CD4-positive, alpha-beta memory T cell (primary cell): ENCODE measurements at places on chromosomes 7 and 10.
A peak's percentile ranks its signal among the peaks of the same experiment; 100 is the strongest.

DNA sequence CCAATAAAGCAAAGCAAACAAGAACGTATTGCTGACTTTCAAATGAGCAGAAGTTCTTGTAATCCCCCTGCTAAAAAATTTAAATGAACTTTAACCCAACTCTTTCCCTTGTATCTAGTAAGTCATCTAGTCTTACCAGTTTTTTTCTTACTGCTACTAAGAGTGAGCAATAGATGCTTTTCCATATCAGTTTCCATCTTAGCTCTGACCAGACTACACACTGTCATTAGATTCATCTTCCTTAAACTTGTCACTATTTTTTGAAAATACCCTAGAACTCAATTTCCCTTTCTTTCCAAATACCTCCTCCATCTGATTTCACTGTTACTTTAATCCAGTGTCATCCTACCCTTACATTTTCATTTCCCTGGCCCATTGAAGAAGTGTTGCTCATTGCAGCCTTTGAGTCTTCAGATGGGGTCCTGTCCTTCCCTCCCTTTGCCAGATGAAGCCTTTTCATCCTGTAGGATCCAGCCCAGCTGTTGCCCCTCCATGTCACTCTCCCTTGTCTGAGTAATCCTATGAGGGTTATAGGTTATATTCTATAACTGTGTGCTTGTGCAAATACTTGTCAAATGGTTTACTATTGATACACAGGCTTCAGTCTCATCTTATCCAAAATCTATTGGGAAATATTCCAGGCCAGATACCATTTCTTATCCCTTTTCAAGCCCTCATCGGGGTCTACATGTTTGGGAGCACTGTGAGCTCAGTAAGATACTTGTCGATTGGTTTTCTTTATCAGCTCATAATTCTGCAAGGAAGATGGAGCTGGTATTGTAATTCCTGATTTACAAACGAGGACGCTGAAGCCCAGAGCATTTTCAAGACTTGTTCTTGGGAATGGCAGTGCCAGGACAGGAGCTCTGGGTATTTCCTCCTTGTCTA is 51.5 kb upstream of the ITGB1 start:
- no peak for DNase-seq

- no peak for DNase-seq
These were observed 214.8 kb downstream of the CAMK1D start for GRCh38 chr10:12564173-12564572.

DNA sequence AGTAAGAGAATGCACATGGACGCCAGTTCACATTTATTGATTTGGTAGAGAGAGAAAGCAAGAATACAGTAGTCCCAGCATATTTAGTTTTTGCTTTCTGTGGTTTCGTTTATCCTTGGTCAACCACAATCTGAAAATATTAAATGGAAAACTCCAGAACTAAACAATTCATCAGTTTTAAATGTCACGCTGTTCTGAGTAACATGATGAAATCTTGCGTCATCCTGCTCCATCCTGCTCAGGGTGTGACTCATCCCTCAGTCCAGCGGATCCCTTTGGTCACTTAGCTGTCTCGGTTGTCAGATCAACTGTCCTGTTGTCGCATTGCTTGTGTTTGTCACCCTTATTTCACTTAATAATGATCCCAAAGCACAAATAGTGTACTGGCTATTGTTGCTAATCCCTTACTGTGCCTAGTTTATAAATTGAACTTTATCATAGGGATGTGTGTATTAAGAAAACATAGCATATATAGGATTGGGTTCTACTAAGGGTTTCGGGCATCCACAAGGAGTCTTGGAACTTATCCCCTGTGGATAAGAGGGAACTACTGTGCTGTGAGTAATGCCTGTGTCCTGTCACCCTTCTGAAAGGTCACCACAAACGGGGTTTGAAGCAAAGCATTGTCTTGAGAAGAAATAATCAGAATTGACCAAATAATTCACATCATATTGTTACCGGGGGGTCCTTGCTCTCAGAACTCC is 73.6 kb downstream of the OTUD1 start:
- DNase-seq: no peak

GRCh38 chr7:155953781-155954549 is 141.7 kb upstream of the SHH start:
- DNase-seq: no peak

- peak; percentile 70 for DNase-seq
These were observed 95.4 kb upstream of the AFAP1L2 start for GRCh38 chr10:114499630-114500190.

- no peak for DNase-seq
These were observed 3.9 kb downstream of the MDH2 start for GRCh38 chr7:76051840-76052239.

DNA sequence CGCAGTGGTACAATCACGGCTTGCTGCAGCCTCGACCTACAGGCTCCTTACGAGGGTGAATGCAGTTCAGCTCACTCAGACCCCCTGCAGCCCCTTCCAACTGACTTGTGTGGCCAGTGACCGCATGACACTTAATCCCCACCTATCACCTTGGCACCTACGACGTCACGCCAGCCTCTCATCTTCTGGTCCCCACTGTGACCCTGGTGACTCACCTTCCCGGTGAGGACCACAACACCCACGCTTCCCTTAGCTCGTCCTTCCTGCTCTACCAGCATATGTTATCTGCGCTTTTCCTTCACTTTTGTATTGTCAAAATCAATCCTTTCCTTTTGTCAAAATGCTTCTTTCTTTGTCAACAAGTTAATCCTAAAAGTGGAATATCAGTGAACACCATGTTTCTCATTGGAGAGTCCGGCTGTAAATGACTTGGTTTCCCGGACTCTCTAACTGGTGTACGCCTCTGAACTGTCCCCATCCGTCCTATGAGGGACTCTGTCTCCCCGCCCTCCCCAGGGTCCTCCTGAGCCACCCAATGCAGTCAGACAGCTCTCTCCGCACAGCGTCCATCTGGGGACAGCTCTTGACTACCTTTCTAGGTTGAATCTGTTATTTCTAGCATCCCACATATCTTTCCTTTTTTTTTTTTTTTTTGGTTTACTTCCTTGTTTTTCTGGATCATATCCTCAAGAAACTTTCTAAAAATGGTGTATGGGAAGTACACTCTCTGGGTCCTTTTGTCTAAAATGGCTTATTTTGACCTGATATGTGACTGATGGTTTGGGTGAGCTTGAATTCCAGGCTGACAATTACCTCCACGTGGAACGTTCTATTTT is 37.3 kb downstream of the CFAP46 start:
- DNase-seq: no peak

GRCh38 chr10:101558671-101559595 is 29.1 kb downstream of the POLL start:
- DNase-seq: no peak

DNA sequence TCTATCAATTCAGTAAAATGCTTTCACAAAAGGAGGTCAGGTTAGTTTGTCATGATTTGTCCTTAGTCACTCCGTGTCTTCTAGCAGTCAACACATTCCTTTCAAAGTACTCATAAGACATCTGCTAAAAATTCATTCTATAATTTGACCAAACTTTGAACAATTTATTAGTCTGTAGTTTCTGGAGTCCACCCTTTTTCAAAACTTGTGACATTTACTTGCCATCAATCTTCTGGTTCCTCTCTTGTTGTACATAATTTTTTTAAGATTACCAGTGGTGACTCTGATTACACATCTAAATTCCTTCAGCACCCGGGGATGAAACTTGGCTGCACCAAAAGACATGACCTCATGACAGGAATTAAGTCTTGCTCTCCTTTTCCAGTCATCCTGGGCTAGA is 130.1 kb downstream of the NEBL start:
- DNase-seq: no peak

DNA sequence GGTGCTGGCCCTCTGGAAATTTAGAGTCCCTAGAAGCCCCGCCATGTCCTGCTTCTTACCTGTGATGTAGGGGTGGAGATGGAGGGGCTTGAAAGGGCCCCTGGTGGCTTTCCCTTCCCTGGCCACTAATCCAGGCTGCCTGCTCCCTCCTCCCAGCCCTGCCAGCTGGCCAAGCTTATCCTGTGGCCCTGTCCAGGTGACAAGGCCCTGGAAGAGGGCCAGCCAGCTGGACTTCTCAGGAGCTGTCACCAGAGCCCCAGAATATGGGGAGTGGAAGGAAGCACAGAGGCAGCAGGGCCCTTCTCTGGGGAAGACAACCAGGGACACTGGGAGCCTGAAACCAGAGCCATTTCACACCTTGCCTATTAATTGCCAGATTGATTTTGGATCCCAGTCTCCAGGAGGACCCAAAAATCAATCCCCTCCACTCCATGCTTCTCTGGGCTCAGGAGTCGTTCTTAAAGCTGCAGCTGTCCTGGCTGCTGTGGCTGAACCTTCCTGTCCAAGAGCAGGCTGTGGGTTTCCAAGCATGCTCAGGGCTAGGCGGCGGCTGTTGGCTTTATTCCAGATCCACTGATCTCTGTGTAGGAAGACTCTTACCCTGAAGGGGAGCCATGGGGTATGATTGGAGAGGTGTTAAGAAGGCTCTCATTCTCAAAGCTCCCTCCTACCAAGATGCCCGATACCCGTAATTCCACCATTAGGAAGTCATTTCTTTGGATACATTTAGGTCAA is 52.6 kb upstream of the PCBD1 start:
- DNase-seq: no peak

GRCh38 chr7:68078157-68078710 is 1081.6 kb downstream of the TYW1 start:
- no peak for DNase-seq

DNA sequence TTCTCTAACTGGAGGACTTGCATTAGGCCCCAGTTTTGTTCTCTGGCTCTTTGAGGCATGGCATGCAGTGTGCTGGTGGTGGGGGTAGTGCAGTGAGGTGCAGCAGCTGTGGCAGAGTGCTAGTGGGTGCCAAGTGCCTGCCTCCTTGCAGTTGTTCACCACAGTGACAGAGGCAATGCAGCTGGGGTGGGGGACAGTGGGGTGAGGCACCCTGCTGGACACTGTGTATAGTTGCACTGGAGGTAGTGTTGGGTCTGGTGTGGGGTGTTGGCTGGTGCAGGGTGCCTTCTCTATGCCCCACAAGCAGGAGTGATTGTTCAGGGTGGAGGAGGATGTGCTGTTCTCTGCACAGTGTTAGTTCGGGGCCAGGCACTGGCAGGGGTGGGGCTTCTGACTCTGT is 21.7 kb upstream of the KEL start:
- DNase-seq: no peak

- no peak for DNase-seq
These were observed 17.6 kb downstream of the PODXL start for GRCh38 chr7:131538813-131539179.

- no peak for DNase-seq
These were observed 7.0 kb downstream of the GSAP start for GRCh38 chr7:77409005-77409738.

GRCh38 chr10:64096941-64097340 is 575.7 kb downstream of the REEP3 start:
- DNase-seq: no peak

DNA sequence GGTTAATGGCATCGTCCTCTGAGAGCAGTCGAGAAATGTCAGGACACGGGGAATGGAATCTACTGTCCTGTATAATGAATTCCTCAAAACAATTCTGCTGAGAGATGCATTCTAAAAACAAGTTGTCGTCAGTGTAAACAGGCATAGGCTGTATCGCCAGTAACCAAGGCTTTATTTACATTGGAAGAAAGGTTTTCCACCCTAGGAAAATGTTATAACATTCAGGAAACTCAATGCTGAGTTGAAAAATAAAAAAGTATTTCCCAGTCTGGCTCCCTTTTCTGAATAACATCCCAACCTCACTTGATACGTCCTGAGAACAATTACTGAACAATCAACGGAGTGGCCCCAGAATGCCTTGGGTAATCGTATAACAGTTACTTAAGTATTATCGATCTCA is 79.6 kb upstream of the UCN3 start:
- DNase-seq: no peak

- no peak for DNase-seq
These were observed 151.4 kb upstream of the PPP1R3A start for GRCh38 chr7:114070246-114070645.

GRCh38 chr10:122854648-122855047 is 9.0 kb upstream of the CUZD1 start:
- no peak for DNase-seq

- DNase-seq: no peak
These were observed 31.7 kb downstream of the STAM start for GRCh38 chr10:17675638-17676037.

DNA sequence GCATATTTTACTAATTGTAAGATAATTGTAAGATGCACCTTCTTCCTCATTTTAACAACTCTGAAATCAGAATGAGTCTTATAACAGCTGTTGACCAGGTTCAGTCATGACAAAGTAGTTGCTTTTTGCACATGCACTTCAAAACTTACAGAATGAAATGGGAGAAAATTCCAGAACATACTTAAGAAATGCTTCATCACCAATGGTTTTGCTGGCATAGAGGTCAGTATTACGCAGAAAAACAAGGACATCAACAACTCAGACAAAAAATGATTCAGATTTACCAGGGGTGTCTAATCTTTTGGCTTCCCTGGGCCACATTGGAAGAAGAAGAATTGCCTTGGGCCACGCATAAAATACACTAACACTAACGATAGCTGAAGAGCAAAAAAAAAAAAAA is 13.3 kb downstream of the COL28A1 start:
- DNase-seq: no peak

DNA sequence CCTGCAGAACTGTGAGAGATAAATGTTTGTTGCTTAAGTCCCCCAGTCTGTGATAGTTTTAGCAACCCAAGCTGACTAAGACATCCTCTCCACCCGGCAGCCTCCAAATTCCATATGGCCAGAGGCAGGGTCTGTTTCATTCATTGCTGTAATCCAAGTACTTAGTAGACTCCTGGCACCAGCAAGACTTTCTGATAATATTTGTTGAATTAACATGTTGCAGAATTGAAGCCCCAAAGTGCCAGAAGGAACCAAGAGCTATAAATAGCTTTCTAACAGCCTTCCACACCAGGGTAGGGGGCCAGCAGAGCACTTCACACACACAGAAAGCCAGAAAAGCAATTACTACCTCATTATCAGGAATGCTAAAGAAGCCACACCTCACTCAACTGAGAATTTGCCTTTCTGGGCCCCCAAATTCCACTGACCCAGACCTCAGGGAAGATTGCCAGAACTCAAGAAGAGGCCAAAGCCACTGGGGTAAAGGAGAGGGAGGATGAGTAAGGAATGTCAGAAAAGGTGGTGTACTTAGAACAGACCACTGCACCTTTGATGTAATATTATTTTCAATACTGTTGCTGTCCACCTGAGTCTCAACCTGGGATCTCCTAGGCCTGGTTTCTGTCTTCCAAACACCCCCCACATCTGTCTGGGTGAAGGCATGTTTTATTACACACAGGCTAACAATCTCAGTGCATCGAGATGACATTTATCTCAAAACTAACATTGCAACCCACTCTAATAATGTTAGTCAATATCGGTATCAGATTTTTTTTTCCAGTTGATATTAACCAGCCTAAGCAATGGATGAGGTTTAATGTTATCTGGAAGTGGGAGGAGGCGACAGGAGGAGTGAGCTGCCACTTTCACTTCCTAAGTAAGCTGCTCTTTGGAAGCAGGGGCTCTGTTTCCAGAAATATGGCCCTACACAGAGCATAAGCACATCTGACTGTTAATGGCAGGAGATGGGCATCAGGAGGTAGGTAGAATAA is 5.5 kb downstream of the NOD1 start:
- no peak for DNase-seq

DNA sequence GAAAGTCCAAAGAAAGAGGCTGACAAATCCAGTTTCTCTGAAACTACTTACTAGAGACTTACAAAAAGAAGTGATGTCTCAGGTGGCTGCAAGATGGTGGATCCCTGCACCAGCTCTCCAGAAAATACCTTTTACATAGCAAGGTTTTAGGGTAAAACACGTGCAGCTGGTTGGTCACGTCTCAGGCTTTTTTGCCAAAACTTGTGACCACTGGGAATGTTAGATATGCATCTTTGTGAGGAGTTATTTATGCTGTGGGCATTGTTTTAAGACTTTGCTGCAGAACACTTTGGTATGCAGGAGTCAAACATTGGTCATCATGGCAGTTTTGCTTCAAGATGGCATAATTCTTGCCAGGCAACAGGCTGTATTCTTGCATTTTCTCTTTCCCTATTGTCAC is 1352.8 kb downstream of the REEP3 start:
- no peak for DNase-seq
